Fibroblast of the aortic adventitia (primary cell): ENCODE measurements at places on chromosomes 1 and 21. TPM values are rescaled to one million over a fixed set of nuclear protein-coding genes. Genes with fewer than 3 reads are reported as not detected.
A peak's percentile ranks its signal among the peaks of the same experiment; 100 is the strongest.

IVL gene
- not detected in 2 replicates for total RNA-seq

CYP4A11 gene
- total RNA-seq, result not detected in 2 replicates

FAM72C gene
- total RNA-seq, result 0.45 TPM in 1 of 2 replicates, not detected in the other

DNA sequence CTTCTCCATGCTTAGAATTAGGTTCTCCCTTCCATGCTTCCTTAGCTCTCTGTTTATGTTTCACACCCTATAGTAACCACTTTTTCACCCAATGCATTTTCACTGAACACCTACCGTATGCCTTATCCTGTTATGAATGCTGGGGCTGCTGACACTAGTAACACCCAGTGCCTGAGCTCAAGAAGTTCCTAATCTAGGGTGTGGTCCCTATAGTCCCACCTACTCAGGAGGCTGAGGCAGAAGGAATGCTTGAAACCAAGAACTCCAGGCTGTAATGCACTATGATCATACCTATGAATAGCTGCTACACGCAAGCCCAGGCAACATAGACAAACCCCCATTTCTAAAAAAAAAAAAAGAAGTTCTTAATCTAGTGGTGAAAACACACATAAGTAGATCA is 5.5 kb downstream of the EPHA10 start:
- DNase-seq, result no peak

GRCh38 chr21:43193088-43193650 is 24.4 kb downstream of the CRYAA start:
- no peak for DNase-seq

DNA sequence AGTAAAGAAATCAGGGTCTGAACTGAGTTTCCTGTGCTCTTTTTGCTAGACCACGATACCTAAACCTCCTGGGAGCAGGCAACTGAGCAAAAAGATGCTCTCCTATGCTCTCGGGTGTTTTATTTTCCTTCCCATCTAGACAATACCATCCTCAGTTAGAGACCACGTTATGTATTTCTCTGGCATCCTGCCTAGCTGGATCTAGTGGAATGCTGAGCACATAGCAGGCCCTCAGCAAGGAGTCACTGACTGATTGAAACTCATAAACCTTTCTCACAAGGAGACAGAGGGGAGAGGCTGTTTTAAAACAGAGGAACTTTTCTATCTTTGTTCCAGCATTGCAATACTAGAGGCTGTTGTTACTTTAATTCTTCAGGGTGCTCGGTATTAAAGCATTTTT is 168.0 kb downstream of the CYYR1 start:
- DNase-seq, result peak; percentile 37

DNA sequence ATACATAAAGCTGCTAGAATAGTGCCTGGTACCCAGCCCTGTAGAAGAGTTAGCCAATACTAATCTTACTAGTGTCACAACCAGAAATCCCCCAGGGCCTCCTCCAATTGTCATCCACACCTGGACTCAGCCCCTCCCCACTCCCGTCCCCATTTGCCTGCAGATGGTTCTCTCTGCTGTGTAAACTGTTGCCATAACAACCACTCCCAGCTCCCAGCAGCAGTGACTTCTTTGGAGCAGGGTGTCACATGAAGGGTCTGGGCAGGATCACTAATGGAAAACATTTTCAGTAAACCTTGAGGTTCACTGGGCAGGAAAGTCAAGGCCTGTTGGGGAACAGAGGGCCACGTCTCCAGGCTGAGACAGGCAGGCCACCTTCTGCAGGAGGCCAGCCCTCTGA is 126.0 kb upstream of the IPO9 start:
- DNase-seq, result no peak

DNA sequence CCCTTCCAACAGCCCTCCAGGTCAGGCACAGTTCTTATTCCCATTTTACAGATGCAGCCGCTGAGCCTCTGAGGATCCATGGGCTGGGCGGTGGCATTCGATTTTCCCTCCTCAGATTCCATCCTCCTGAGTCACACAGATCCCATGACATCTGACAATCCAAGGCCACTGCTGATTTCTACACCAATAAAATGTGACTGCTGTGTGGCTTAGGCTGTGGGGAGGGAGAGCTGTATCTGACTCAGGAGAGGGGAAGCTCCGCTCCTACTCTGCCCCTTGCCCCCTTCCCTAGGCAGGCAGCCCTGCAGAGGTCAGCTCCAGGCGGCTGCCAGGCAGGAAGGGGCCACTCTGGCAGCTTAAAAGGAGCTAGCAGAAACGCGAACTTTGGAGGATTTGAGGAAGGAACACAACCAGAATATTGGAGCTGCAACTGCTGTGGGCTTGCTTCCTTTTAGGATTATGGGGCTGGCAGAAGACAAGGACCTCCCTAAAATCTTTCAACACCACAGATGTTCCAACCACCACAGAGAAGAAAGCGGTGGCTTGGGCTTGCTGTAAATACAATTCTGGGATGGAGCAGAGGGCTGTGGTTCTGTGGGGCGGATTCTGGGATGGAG is 50.0 kb downstream of the MRPL37 start:
- peak; percentile 74 for DNase-seq
